ENCODE measurements at places on chromosomes 7 and 10. TPM values are rescaled to one million over a fixed set of nuclear protein-coding genes. Genes with fewer than 3 reads are reported as not detected.

SRRM3 gene
- 3.1 TPM for polyA plus RNA-seq

OR2A12 gene
- 0.11 TPM for polyA plus RNA-seq

TTYH3 gene
- 101 TPM for polyA plus RNA-seq

TRPV5 gene
- not detected for polyA plus RNA-seq

DNA sequence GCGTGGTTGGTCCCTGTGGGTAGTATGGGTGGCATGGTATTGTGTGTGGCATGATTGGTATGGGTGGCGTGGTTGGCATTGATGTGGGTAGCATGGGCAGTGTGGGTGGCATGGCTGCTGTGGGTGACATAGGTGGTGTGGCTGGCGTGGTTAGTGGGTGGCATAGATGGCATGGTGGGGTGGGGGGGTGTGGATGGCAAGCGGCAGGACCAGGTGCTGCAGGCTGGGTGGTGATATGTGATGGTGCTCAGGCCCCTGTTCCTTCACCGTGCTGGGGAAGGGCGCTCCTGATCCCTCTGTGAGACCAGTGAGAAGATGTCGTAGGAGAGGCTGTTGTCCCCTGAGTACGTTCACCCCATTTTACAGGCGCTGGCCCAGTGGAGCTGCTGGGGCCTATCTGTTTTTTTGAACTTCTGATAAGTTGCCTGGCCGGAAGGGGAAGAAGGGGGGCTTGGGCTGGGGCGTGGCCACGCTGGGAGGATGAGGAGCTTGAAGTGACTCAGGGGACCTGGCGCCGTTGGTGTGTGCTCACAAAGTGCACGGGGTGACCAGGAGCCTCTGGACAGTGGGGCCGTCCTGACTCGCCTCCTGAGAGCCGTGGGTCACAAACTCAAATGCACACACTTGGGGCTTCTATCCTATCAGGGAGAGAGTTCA lies 17.5 kb downstream of the INPP5A start:
- DNase-seq = no peak

DNA sequence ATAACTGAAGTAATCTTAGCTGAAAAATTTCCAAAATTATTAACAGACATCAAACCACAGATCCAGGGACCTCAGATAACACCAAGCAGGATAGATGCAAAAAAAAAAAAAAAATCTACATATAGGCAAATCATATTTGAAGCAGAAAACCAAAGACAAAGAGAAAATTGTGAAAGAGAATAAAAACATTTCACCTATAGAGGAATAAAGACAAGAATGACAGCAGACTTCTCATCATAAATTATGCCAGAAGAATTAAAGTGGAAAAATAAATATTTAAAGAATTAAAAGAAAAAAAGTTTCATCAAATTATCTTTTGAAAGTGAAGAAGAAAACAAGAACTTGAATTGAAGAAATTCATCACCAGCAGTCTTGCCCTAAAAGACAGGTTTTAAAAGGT lies 467.5 kb downstream of the GPAM start:
- no peak for DNase-seq

DNA sequence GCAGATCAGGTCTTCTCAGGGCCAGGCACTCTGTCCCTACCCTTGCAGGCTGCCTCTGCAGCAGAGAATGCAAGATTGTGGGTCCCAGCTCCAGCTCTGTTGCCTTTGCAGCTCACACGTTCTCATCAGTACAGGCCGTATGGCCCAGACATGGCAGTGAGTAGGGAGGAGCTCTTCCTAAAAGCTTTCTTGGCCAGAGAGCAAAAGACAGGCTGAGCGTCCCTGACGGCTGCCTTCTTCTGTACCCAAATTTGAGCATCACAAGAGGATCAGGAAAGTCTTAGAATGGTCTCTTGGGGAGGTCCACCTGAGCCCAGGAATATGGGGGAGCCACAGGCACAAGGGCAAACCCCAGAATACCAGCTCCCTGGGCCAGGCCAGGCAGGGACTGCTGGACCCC lies 266.3 kb upstream of the ZMIZ1 start:
- DNase-seq = no peak

GRCh38 chr7:139111811-139112301 lies 2.3 kb upstream of the ZC3HAV1 start:
- DNase-seq = no peak

- DNase-seq = peak; percentile 63
Observed at GRCh38 chr7:129969881-129970446, 17.2 kb upstream of the UBE2H start.
